ENCODE measurements at places on chromosomes 13 and 19.

DNA sequence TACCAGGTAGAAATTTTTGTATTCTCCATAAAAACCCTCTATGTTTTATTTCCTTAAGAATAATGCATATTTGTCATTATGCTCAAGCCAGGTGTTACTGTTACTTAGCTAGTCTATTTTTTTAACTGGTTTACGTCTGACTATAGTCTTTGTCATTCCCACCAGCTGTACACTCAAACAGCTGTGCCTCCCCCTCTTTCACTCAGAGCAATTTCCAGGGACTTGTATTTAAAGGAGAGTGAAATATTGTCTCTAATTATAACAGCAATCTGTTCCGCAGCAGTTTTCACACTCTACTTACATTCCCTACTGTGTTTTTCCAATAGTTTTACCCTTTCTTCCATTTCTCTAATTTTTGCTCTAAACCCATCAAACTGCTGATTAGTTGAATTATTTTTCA lies 813.6 kb upstream of the MIR17HG start:
- no peak for DNase-seq
- no peak overlapping the region for H3K27ac ChIP-seq
- no peaks in the 10 kb centered on the region for H3K36me3 ChIP-seq
- no peak overlapping the region for H3K4me3 ChIP-seq
- H3K4me1 ChIP-seq, result no peaks in the 10 kb centered on the region

DNA sequence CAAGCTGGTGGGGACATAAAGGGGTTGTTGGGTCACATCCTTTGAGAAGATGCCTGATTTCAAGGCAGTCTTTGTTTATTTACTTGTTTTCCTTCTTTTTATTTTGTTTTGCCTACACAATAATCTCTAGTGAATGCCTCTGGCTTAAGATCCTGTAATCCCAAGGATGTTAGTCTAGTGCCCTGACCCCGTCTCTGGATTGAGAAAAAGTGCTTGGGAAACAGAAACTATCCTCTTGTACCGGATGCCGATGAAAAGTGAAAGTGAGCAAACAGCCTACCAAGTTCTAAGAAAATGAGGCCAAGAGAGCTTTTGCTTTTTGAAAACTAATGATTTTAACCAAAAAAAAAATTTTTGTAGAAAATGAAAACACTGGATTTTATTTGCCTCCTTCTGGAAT lies 42.1 kb upstream of the C1QTNF9 start:
- no peaks in the 10 kb centered on the region for H3K27me3 ChIP-seq
- peak overlapping the region; percentile 73 for H3K27ac ChIP-seq
- no peak for DNase-seq
- peak overlapping the region; percentile 24 for H3K4me3 ChIP-seq

- no peaks in the 10 kb centered on the region for H3K36me3 ChIP-seq
- H3K4me3 ChIP-seq, result no peak overlapping the region
- peaks cover 36% of the 10 kb centered on the region for H3K4me1 ChIP-seq
- no peak overlapping the region for H3K27ac ChIP-seq
Observed at GRCh38 chr19:49559443-49559842, 20.9 kb downstream of the NOSIP start.

DNA sequence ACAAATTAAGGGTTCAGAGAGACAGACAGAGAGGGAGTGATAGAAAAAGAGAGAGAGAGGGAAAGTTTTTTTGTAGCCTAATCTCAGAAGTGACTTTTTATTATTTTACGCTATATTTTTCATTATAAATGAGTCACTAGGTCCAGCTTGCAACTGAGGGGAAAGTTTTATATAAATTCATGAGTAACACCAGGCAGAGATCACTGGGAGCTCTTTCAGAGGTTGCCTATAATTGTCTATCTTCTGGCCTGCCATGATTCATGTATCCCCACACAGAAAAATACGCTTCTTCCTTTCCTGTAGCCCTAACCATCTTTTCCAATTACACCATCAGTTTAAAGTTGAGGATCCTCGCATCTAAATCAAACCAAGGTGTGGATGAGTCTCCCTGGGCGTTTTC lies 467.9 kb downstream of the SLITRK1 start:
- H3K36me3 ChIP-seq, result no peaks in the 10 kb centered on the region
- no peak for DNase-seq
- H3K27ac ChIP-seq, result no peak overlapping the region
- H3K4me3 ChIP-seq, result no peak overlapping the region
- no peaks in the 10 kb centered on the region for H3K4me1 ChIP-seq
- H3K27me3 ChIP-seq, result no peaks in the 10 kb centered on the region

DNA sequence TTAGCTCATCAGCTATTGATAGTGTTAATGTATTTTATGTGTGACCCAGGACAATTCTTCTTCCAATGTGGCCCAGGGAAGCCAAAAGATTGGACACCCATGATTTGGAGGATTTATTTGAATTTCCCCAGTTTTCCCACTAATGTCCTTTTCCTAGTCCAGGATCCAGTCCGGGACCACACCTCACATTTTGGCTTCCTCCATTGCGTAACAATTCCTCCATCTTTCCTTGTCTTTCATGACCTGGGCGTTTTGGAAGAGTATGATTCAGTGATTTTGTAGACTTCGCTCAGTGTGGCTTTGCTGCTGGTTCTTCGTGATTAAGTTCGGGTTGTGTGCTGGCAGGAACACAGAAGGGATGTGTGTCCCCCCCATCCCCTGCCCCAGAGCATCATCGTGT lies 3.3 kb upstream of the ATP4A start:
- no peaks in the 10 kb centered on the region for H3K36me3 ChIP-seq
- H3K4me3 ChIP-seq, result no peak overlapping the region
- no peaks in the 10 kb centered on the region for H3K27me3 ChIP-seq
- DNase-seq, result no peak
- no peak overlapping the region for H3K27ac ChIP-seq

DNA sequence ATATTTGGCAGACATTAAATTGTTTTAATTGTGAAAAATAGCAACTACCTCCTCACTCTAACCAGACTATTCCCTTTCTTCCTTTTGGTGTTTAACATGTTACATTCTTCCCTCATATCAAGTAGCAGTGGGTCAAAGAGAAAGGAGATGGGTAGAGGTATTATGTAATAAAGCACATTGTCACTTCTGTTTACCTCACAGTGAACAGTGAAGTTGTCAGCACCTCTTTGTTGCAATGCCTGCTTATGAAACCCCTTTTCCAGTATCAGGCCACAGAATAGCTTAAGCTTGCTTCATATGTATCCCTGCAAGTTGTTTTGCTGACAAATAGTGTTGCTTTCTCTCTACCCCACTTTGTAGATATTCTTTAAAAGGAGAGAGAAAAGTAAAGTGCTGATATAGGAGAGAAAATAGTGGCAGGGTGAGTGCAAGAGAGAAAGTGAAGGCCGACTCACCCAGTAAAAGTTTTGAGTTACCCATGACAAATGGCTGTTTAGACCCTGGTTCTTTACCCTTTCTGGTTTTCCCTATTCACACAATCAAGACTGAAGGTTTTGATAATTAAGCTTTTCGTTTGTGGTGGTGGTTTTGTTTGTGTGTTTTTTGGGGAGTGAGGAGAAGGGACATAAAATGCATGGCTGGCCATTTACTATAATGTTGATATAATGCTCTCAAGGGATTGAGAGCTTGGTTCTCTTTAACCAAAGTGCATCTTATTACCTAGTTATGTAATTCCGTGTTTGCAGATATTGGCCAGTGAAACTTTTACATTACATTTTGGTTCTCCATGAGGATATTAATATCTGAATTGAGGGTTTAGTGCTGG lies 3.7 kb downstream of the ITM2B start:
- peak overlapping the region; percentile 100 for H3K27ac ChIP-seq
- H3K4me3 ChIP-seq, result peak overlapping the region; percentile 89
- no peak for DNase-seq

DNA sequence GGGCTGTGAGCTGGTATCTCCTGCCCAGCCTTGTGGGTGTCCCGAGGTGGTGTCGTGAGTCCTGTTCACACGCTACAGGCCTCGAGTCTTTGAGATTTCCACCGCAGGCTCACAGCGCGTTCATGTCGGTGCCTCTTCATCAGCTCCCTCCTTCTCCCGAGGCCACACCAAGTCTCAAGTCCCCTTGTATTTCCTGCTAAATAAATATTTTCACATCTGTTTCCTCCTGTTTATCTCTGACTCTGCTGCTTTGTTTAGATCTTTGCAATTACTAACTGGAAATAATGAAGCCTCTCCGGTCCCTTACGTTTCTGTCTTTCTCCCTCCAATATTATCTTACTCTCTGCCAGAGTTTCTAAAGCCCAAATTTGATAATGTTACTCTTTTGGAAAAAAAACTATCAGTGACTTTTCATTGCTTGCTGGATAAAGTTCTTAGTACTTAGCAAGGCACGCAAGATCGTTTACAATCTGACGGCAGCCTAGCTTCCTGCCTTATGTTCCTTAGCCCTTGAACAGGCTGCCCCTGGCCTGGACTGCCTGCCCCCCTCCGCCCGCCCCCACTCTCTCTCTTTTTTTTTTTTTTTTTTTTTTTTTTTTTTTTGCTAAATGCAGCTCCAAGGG lies 130.5 kb upstream of the RNF113B start:
- no peaks in the 10 kb centered on the region for H3K36me3 ChIP-seq
- no peak overlapping the region for H3K27ac ChIP-seq
- DNase-seq, result no peak
- H3K4me3 ChIP-seq, result no peak overlapping the region

- H3K4me3 ChIP-seq, result peak overlapping the region; percentile 15
- no peak for DNase-seq
- H3K4me1 ChIP-seq, result no peaks in the 10 kb centered on the region
- no peaks in the 10 kb centered on the region for H3K36me3 ChIP-seq
- no peak overlapping the region for H3K27ac ChIP-seq
- H3K27me3 ChIP-seq, result peaks cover 69% of the 10 kb centered on the region
Observed at GRCh38 chr19:4279267-4279529, 132 bp downstream of the SHD start.

- H3K27me3 ChIP-seq, result no peaks in the 10 kb centered on the region
- H3K4me1 ChIP-seq, result no peaks in the 10 kb centered on the region
Observed at GRCh38 chr13:95075506-95075905, 225.7 kb downstream of the ABCC4 start.

DNA sequence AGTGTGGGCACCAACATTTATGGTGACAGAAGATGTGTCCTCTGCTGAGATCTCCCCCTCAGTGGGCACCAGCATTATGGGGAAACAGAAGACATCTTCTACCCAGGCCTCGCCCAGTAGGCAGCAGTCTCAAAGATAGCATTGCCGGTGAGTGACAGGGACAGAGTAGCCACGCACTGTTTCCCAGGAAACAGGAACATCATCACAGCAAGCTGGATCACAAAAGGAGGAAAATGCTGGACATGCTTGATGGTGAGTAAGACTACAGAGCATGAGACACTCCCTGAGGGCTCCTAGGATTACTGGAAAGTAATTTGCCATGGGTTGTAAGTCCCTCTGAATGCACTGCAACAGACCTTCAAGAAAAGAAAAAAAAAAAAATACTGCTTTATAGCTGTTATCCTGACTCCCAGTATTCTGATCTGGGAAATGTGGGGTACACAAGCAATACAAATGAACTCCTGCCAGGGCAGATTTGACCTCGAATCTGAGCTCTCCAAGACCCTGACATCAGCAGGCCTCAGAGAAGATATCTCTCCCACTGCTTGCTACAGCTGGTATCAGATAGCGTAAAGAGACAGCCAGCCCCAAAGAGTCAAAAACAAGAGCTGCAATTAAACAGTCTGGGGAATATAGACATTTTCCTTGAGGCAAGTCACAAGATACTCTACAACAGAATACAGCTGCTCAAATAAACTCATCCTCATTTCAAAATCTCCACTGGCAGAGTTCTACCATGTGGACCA lies 180.4 kb downstream of the RBM26 start:
- H3K27me3 ChIP-seq, result no peaks in the 10 kb centered on the region
- no peaks in the 10 kb centered on the region for H3K4me1 ChIP-seq
- no peak overlapping the region for H3K4me3 ChIP-seq

DNA sequence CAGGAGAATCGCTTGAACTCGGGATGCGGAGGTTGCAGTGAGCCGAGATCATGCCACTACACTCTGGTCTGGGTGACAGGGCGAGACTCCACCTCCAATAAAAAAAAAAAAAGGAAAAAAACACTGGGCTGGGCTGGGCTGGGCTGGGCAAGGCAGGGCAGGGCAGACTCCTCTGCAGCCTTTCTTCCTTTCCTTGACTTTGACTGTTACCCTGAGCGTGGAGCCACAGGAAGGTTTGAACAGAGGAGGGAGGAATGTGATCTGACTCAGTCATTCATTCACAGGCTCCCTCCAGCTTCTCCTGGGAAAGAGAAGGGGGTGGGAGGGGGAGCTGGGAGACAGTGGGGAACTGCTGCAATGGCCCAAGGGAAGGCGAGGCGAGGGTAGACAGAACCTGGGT lies 2.7 kb upstream of the ACTN4 start:
- no peaks in the 10 kb centered on the region for H3K36me3 ChIP-seq
- H3K4me3 ChIP-seq, result no peak overlapping the region
- no peak for DNase-seq

- H3K4me1 ChIP-seq, result no peaks in the 10 kb centered on the region
- DNase-seq, result no peak
- no peak overlapping the region for H3K27ac ChIP-seq
- no peaks in the 10 kb centered on the region for H3K27me3 ChIP-seq
Observed at GRCh38 chr13:27607125-27607524, 13.2 kb downstream of the LNX2 start.

DNA sequence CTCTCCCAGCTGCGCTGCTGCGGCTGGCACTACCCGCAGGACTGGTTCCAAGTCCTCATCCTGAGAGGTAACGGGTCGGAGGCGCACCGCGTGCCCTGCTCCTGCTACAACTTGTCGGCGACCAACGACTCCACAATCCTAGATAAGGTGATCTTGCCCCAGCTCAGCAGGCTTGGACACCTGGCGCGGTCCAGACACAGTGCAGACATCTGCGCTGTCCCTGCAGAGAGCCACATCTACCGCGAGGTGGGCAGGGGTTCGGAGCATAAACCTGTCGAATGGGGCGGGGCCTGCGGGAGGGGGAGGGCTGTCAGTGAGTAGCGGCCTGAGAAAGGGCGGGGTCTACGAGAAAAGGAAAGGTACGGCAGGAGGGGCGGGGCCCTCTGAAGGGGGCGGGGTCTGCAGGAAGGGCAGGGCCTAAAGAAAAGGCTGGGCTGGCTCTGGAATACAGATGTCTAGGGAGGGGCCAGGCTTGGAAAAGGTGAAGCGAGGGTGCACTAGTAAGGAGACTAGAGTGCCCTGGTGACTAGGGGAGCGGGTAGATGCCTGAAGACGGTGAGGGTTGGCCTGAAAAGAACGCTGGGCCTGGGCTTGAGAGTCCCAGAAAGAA lies 3.6 kb downstream of the CD37 start:
- H3K27me3 ChIP-seq, result peaks cover 17% of the 10 kb centered on the region
- H3K4me1 ChIP-seq, result peaks cover 15% of the 10 kb centered on the region
- no peaks in the 10 kb centered on the region for H3K36me3 ChIP-seq
- DNase-seq, result peak; percentile 29
- H3K4me3 ChIP-seq, result peak overlapping the region; percentile 23
- H3K27ac ChIP-seq, result no peak overlapping the region

GRCh38 chr13:107339209-107339608 lies 771.3 kb upstream of the ARGLU1 start:
- H3K36me3 ChIP-seq, result no peaks in the 10 kb centered on the region
- no peaks in the 10 kb centered on the region for H3K4me1 ChIP-seq
- H3K4me3 ChIP-seq, result no peak overlapping the region

- no peak for DNase-seq
- no peak overlapping the region for H3K27ac ChIP-seq
- no peaks in the 10 kb centered on the region for H3K36me3 ChIP-seq
- no peaks in the 10 kb centered on the region for H3K27me3 ChIP-seq
Observed at GRCh38 chr13:46572752-46573431, 19.9 kb downstream of the LRCH1 start.

All from tibial nerve (tissue), 4 donors.